ENCODE measurements at places on chromosomes 12 and 14. TPM values are rescaled to one million over a fixed set of nuclear protein-coding genes. Genes with fewer than 3 reads are reported as not detected.

The MFAP5 gene
- total RNA-seq, result 1.8 TPM

The BLOC1S1 gene
- 233 TPM for total RNA-seq

The IKZF4 gene
- total RNA-seq, result 4.4 TPM

The CCDC184 gene
- 0.34 TPM for total RNA-seq

The FGF6 gene
- total RNA-seq, result not detected

The FAM222A gene
- total RNA-seq, result 0.15 TPM

The RNASE2 gene
- total RNA-seq, result not detected

The RHNO1 gene
- 43.3 TPM for total RNA-seq

The GPD1 gene
- under 0.01 TPM for total RNA-seq

The SOAT2 gene
- total RNA-seq, result under 0.01 TPM

The RBM23 gene
- 61.8 TPM for total RNA-seq

The ZNF84 gene
- 6.4 TPM for total RNA-seq

The KRT86 gene
- not detected for total RNA-seq

The PMCH gene
- total RNA-seq, result not detected

The GALNT8 gene
- 0.15 TPM for total RNA-seq

The LGR5 gene
- under 0.01 TPM for total RNA-seq

The C14orf93 gene
- total RNA-seq, result 22.9 TPM

The RERGL gene
- total RNA-seq, result not detected

The CDKN1B gene
- 32.4 TPM for total RNA-seq

The AQP2 gene
- not detected for total RNA-seq

The PROX2 gene
- total RNA-seq, result not detected

The CLBA1 gene
- total RNA-seq, result 6.4 TPM

The WDR89 gene
- 5.5 TPM for total RNA-seq

The SPIC gene
- total RNA-seq, result not detected

The DLGAP5 gene
- total RNA-seq, result 48.5 TPM

The OR4K2 gene
- total RNA-seq, result not detected

The DHRS2 gene
- total RNA-seq, result not detected

The HEBP1 gene
- total RNA-seq, result 14.6 TPM
